Activated CD4-positive, alpha-beta T cell treated with anti-CD3 and anti-CD28 coated beads, Interleukin-2, amount 50 U/mL, for 16 hours (primary cell): ENCODE measurements at places on chromosomes 7 and 10.

GRCh38 chr10:76463111-76463510, 1031.7 kb downstream of the LRMDA start:
- no peak for DNase-seq

DNA sequence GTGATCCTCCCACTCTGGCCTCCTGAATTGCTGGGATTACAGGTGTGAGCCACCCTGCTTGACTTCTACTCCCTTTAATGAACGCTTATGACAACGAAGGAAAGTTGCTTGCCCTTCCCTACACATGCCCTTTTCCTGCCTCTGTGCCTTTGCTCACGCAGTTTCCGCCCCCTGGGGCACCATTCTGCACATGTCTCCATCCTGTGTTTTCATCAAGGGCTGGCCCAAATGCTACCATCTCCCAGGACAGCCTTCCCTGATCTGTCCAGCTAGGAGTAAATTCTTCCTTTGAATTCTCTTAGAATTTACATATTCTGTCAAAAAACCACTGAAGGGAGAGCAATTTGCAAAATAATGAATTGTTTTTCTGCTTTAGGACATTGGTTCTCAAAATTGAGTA, 50.0 kb upstream of the KMT2C start:
- no peak for DNase-seq

GRCh38 chr10:416091-416515, 273.4 kb downstream of the DIP2C start:
- no peak for DNase-seq

GRCh38 chr7:45256775-45257174, 99.2 kb downstream of the RAMP3 start:
- DNase-seq: no peak

- no peak for DNase-seq
Measured at GRCh38 chr7:142792129-142792528, 21.4 kb downstream of the PRSS2 start.
